H7 (cell line): ENCODE measurements at places on chromosomes 2 and 18. TPM values are rescaled to one million over a fixed set of nuclear protein-coding genes. Genes with fewer than 3 reads are reported as not detected.

Gene ZNF512
- 33.4 and 37.6 TPM in 2 replicates for total RNA-seq

Gene DSG2
- total RNA-seq, result 51.7 and 66.0 TPM in 2 replicates

Gene COPS9
- total RNA-seq, result 187 and 204 TPM in 2 replicates

Gene PRSS56
- not detected in 2 replicates for total RNA-seq

Gene ITPRID2
- 10.5 and 13.6 TPM in 2 replicates for total RNA-seq

Gene LOXHD1
- total RNA-seq, result 0.03 and 0.07 TPM in 2 replicates

Gene GPR39
- total RNA-seq, result 0.85 and 6.2 TPM in 2 replicates

Gene MARCO
- not detected in 2 replicates for total RNA-seq

Gene APOB
- total RNA-seq, result 0.07 and 0.17 TPM in 2 replicates

Gene SP5
- 7.0 and 10.1 TPM in 2 replicates for total RNA-seq

Gene SOWAHC
- 20.1 and 27.1 TPM in 2 replicates for total RNA-seq

Gene C1GALT1C1L
- not detected in 2 replicates for total RNA-seq

Gene CRYGD
- total RNA-seq, result 5.2 and 5.5 TPM in 2 replicates

Gene NABP1
- 2.3 and 3.7 TPM in 2 replicates for total RNA-seq

Gene SLC16A14
- total RNA-seq, result 1.3 and 2.1 TPM in 2 replicates

Gene EMILIN2
- 15.2 and 20.6 TPM in 2 replicates for total RNA-seq

Gene DYNAP
- total RNA-seq, result not detected in 2 replicates

Gene CEBPZ
- 74.2 and 111 TPM in 2 replicates for total RNA-seq

Gene CGREF1
- 1.0 and 1.6 TPM in 2 replicates for total RNA-seq

Gene NTSR2
- not detected in 2 replicates for total RNA-seq

Gene KIAA2012
- not detected in 2 replicates for total RNA-seq

Gene ACTG2
- total RNA-seq, result 0.97 TPM in 1 of 2 replicates, not detected in the other

Gene ANKRD62
- total RNA-seq, result not detected in 2 replicates

GRCh38 chr2:129813404-129813803 lies 166.1 kb upstream of the RAB6C start:
- peak; percentile 64 for DNase-seq

- no peak for DNase-seq
These were observed 212.2 kb upstream of the KYNU start for GRCh38 chr2:142665241-142665640.

DNA sequence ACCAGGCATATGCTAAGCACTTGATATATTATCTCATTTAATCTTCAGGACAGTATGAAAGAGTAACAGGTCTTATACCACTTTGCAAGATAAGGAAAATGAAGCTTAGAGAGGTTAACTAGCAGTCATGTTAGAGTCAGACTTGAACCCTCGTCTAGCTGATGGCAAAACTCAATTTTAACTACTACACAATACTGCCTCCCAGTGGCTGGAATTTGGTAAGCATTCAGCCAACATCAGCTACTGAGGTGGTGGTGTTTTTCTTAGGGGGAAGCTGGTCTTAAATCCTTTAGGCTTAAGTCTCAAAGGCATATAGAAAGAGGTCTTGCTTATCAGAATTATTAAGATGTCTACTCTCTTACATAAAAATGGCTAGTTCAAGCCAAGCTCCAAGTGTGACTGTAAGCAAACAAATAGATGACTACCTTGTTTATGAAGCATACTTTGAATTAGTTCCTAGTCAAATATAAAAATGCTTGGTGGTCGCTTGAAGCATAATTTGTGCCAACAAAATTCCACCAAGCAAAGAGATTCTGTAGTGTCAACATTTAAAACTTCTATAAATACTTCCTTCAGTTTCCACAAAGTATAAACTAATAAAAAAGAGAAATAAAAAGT lies 325.4 kb upstream of the FIGN start:
- DNase-seq, result peak; percentile 20

DNA sequence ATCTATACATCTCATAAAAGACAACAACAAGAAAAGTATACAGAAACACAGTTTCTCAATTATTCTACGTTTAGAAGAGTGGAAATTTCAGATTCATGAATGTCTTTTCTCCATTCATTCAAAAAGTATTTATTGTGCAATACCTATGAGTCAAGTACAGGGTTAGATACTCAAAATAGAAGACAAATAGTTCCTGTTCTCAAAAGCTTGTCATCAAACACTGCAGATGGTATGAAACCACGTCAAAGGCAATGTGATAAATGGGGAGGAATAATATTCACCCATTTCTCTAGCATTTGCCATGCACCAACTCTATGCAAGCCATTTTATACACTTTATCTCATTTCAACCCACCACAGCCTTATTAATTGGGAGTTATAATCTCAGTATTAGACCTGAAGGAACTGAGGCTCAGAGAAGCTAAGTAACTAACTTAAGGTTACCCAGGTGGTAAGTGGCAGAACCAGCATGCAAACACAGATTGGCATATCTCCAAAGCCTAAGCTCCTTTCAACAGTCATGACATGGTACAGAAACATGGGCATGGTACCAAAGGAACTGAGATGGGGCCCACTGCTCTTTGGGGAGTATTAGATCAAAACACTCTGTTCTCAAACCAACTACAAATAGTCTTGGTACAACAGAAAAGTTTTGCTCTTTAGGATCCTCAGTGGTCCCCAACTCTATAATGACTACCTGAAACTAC lies 67.2 kb upstream of the NPAS2 start:
- no peak for DNase-seq

GRCh38 chr2:224927011-224927410 lies 115.3 kb downstream of the DOCK10 start:
- DNase-seq, result no peak

GRCh38 chr2:12441750-12442475 lies 274.8 kb upstream of the TRIB2 start:
- DNase-seq, result no peak

- DNase-seq, result no peak
These were observed 30.3 kb downstream of the KIF1A start for GRCh38 chr2:240789501-240790369.

DNA sequence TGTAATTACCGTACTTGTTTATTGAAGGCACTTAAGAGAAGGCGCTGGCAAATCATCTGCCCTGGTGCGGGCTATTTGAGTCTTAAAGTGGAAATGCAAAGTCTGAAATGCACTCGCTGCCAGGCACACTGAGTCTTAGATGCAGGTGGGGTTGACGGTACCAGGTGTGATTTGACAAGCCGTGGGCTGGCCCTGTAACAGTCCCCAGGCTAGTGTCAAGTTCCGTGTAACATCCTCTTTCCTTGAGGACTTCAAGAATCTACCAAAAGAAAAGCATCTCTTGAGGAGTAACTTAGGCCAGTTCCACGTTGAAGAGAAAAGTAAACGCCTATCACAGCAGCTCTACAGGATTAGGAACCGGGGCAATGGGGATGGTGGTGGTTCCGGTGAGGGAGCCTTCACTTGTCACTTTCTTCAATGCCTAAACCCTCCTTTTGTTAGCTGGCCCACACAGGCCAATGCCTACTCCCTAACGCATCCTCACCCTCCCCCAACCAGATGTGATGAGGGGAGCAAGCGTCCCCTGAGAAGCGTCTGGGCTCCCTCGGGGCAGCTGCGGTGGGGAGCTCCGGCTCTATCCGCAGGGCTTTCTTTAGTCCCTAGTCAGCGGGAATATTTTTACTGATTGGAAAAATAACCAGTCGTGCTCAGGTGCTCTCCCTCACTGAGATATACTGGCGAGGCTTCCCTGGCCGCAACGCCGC lies 1.5 kb upstream of the UGP2 start:
- peak; percentile 74 for DNase-seq

GRCh38 chr2:173355132-173355865 lies 627 bp downstream of the CDCA7 start:
- DNase-seq, result peak; percentile 78

GRCh38 chr18:54357082-54357659 lies 487 bp downstream of the STARD6 start:
- DNase-seq, result no peak

DNA sequence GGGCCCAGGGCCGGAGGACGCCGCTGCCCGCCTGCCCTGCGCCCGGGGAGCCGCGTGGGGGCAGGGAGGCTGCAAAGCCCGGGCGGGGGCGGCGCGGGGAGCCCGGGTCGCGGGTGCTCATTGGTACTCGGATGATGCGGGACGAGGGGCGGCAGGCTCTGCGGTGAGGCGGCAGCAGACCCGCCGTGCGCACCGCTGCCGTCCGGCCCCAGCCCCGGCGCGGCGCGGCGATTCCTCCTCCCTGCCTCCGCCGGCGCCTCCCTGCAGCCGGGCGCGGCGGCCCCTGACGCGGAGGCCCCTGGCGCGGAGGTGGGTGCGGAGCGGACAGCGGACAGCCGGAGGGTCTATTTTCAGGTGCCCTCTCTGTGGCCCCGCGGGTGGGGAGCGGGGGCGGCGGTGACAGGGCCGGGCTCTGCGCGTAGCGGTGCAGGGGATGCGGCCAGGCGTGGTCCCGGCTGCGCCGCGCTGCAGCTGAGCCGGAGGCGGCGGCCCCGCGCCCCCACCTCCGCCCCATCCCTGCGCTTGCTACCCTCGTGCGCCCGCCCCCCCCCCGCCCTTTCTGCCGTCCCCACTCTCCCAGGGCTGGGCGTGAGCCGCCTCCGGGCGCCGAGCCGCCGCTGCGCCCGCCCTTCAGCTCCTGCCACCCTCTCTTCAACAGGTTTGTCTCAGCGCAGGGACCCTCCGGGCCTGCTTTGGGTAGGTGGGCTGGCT lies 640 bp downstream of the SPTBN1 start:
- peak; percentile 85 for DNase-seq

DNA sequence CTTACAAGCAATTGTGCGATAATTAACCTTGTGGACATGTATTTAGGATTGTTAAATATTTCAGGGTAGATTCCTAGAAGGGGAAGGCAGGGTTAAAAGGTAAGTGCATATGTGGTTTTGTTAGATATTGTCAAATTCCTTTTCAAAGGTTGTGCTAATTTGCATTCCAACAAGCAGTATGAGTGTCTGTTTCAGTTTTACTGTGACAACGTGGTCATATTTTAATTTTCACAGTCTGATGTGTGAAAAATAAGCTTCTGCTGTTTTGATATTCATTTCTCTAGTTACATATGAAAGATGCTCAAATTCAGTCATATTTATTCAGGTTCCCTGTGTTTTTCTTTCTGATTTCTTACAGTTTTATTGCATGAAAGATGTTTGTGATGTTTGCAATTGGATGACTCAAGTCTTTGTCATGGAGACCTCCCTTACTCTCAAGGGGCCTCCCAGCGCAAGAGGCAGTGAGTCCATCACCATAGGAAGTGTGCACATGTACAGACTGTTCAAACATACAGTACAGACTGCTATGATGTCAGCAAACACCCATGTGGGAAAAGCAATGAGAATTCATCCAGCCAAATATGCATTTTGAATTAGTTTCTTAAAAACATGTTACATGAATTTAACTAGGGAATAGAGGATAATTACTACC lies 310.8 kb downstream of the GALR1 start:
- DNase-seq, result no peak

- DNase-seq, result peak; percentile 84
These were observed 1.1 kb upstream of the MAB21L4 start for GRCh38 chr2:240896871-240897692.

- no peak for DNase-seq
These were observed 810.9 kb downstream of the CPS1 start for GRCh38 chr2:211367293-211367692.

DNA sequence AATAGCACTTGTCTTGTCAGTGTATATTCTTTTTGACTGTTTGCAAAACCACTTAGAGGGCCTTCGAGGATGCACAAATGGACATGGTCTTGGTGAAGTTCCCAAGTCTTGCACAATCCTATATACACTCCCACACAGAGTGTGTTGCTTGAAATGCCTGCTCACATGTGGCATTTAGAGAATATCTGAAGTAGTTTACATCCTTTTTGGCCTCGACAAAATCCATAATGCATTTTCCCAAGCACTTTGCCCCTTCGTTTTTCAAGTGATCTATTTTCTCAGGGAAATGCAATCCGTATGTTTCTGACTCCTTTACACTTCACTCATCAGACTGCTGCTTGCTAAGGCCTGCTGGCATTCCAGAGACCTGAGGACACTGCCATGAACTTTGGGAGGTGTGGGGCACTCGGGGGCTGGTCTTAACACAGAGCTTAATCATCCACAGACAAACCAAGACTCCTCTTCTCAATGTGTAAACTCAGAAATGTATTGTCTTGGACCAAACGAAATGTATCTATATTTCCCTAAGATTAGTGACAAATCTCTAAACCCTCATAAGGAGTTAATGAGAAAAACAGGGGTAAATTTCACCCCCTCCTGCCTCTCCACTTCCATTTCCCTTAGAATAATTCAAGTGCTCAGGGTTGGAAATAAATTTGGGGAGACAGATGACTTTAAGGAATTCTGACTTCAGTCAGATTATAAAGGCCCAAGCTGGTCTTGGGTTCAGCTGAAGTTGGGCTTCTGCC lies 219.3 kb upstream of the APCDD1 start:
- no peak for DNase-seq

- no peak for DNase-seq
These were observed 47.7 kb downstream of the COLEC12 start for GRCh38 chr18:452816-453215.

- no peak for DNase-seq
These were observed 247.6 kb downstream of the MEIS1 start for GRCh38 chr2:66682476-66682875.

- DNase-seq, result no peak
These were observed 4.8 kb downstream of the VWA3B start for GRCh38 chr2:98091738-98092137.

DNA sequence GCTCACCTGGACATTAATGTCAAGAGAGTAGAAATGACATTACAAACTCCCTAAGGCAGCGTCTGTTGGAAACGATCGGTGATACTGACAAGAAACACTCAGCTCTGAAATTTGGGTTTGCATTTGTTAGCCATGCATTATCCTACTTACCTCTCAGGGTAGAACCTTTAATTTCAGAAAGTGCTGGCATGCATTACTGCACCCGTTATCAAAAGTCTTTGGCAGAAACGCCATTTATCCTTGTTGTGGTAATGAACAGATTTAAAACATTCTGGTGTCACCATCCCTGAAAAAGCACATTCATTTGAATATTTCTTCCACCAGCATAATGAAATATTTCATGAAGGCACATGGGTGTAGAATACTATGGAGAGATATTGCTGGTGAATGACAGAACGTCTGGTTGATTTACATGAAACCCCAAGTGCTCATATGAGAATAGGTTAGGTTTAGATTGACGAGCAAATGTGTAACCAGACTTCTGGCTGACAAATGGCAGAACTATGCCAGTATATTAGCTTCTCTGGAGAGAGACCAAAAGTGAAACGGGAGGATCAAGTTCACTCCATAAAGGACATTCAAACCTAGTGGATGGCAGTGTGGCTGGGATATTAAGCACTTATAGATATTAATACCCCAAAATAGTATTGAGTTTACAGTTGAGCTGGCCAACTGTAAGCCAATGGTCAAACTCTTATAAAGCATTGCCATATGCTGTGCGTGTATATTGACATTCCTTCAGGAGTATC lies 53.5 kb upstream of the ITGB6 start:
- no peak for DNase-seq

- DNase-seq, result peak; percentile 54
These were observed 1.9 kb downstream of the PIEZO2 start for GRCh38 chr18:11147371-11147951.

GRCh38 chr2:68643011-68643873 lies at the start of gene PROKR1:
Gene PROKR1 (plus strand): TSS chr2:68643579. CDS start chr2:68645822, 2,243 bp downstream.
- DNase-seq, result peak; percentile 84

- DNase-seq, result no peak
These were observed 56.9 kb downstream of the MAP3K20 start for GRCh38 chr2:173132531-173132930.

- DNase-seq, result no peak
These were observed 152.4 kb downstream of the ZRANB3 start for GRCh38 chr2:135378591-135378990.
